Left kidney (tissue), 8 donors: ENCODE measurements at places on chromosomes 11 and 22.

GRCh38 chr11:134033696-134034491 is 35.0 kb upstream of the JAM3 start:
- peak; percentile 90 for DNase-seq

GRCh38 chr11:105226091-105226490 is 86.5 kb upstream of the CARD18 start:
- no peak for DNase-seq

- DNase-seq: no peak
Measured at GRCh38 chr11:30015725-30016412, 961 bp downstream of the KCNA4 start.

GRCh38 chr11:2981130-2981529 is 11.0 kb downstream of the NAP1L4 start:
- no peak for DNase-seq

DNA sequence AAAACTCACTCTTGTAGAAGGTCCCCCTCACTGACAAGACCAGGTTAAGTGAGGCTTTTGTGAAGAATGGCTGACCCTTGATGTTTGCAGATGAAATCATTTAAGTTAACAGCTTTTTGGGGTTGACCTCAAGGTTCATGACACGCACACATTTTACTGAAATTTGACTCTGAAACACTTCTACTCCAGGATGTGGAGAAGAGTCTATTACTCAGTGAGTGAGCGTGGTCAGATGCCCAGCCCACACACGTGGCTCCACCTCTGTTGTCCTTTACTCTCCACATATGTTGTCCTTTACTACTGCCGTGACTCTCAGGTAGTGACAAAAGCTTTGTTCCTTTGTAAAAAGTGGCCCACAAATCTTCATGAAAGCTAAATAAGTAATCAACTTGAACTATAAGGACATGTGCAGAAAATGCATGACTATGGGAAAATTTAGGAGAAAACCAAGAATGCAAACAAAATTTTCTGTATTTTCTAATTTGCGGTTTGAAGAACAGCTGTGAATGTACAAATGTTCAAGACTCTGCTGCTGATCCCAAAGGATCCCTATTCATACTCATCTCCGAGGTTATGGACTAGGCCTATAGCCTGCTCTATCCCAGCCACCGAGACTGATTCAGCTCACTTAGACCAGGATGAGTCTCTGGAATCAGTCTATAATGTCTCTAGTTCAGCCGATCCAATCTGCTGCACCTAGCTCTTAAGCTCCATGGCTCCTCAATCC is 22.4 kb downstream of the XRRA1 start:
- no peak for DNase-seq

- peak; percentile 41 for DNase-seq
Measured at GRCh38 chr11:63682066-63683021, 1.0 kb downstream of the RTN3 start.

DNA sequence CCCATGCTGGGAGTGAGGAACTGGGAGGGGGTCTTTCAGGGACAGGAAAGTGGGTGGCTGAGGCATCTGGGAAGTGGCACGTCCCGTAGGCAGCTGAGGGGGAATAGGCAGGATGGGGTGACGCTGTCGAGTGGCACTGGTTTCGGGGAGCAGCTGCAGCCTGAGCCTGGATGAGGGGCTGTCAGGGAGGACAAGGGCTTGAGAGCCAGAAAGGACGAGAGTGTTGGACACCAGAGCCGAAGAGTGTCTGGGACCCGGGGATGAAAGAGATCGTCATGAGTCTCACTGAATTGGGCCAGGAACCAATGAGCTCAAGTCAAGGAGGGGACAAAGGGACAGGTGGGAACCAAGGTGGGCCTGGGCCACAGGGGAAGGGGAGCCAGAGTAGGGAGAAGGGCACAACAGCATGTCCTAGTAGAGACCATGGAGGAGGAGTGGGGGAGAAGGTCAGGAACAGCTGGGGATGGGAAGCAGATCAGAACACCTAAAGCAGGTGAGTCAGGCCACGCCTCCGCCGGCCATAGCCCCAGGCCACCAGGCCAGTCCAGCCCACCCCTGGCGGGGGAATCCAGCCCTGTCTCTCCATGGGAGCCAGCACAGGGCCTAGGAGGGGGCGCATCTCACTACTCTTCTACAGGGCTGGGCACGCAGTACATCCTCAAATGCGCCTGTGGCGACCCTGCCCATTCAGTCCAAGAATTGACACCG is 4.2 kb downstream of the RAB3IL1 start:
- DNase-seq: no peak

- no peak for DNase-seq
Measured at GRCh38 chr11:130161441-130162145, 2.0 kb downstream of the ST14 start.

GRCh38 chr11:134272381-134273316 is 3.5 kb upstream of the GLB1L3 start:
- no peak for DNase-seq

- DNase-seq: no peak
Measured at GRCh38 chr11:119062779-119063178, 4.8 kb upstream of the VPS11 start.

DNA sequence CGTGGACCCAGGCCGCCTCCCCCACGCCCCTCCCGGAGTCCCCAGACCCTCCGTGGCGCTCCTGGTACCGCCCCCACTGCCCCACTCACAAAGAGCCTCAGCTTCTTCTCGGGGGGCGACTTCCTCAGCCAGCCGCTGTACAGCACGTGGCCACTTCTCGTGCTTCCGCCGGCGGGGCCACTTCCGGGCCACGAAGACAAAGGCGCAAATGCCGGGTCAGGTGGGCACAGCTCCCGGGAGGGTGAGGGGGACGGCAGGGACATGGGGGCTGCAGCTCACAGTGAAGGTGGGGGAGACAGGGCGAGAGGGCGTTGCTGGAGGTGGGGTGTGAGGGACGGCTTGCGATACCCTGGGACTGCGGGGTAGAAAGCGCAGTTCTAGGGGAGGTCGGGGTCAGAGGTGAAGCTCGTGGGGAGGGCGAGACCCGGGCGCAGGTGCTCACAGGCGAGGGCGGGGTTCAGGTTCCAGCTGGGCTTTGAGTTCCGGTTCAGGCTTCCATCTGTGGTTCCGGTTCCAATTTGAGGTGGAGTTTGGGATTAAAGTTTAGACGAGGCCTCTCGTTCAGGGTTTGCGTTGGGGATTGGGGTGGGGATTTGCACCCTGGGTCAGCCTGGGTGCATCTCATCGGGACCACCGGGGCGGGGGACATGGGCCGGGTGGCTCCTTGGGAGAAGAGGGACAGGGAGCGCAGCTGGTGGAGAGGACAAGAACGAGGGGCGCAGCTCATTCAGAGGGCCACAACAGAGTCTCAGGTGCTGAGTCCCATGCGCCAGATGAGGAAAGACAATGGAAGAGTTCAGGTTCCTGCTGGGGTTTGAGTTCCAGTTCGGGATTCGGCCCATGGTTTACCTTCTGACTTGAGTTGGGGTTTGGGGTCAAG is at the start of gene GAB4:
Gene GAB4 (minus strand): TSS at position 371 of the 880 bp plus-strand sequence. CDS start 108 bp downstream, at position 263.
- no peak for DNase-seq

DNA sequence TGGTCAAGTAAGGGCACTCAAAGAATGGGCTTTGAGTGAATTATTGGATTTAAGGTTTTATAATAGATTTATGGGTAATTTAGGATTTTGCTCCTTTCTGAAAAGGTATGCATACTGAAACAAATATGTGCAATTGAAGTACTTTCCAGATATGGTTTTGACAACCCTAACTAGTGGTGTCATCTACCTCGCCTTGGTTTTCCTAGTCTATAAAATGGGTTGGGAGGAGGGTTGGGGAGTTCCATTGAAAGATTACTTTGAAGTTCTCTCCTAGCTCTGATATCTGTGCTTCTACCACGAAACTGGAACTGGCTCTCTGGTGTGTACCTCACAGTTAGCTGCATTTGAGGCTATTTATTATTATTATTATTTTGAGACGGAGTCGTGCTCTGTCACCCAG is 431 bp upstream of the SPTBN2 start:
- no peak for DNase-seq

GRCh38 chr11:68842427-68843051 is 823 bp upstream of the CPT1A start:
- DNase-seq: no peak

DNA sequence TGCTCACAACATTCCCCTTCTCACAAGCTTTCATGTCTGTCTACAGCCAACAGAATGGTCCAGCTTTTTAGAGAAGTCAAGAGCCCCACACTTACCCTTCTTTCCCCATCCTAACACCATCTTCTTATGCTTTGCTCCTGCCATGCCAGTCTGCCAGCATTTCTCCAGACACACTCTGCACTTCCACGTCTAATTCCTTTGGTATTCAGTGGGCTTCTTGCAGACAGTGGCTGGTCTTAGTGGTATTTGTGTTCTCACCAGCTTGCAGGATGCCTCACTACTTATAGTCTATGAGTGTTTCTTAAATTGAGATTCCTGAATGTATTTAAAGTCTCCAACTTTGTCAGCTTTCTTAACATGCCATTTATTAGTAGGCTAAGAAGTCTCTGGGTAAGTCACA is 154.4 kb downstream of the BBOX1 start:
- no peak for DNase-seq

DNA sequence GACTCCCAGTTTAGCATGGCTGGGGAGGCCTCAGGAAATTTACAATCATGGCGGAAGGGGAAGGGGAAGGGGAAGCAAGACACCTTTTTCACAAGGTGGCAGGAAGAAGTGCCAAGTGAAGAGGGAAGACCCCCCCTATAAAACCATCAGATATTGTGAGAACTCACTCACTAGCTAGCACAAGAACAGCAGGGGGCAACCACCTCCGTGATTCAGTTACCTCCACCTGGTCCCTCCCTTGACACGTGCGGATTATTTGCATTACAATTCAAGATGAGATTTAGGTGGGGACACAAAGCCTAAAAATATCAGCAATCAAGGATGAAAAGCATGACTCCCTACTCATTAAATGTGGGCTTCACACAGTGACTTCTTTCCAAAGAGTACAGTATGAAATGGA is 155.0 kb upstream of the CCDC90B start:
- no peak for DNase-seq

DNA sequence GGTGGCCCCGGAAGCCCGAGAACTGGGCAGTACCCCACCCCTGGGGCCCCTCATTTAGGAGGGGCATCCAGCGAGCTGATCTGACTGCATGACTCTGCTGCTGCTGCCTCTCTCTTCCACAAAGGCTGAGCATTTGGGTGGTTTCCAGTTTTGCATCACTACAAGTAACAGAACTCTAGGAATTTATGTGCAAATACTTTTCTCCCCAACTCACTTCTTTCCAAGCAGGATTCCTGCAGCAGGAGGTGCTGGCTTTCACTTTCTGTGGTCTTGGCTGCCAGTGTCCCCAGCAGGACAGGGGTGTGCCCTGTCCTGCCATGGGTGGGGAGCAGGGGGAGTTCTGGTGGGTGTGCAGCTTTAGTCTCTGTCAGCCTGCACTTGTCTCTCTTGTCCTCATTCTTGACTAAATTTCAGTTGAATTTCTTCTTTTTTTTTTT is 21.2 kb downstream of the UPB1 start:
- peak; percentile 50 for DNase-seq

GRCh38 chr11:15610881-15611280 is 496.2 kb downstream of the INSC start:
- DNase-seq: no peak
